ENCODE measurements at places on chromosomes 1 and 21.

- no peak for DNase-seq
Measured at GRCh38 chr1:96338622-96339021, 383.0 kb upstream of the PTBP2 start.

DNA sequence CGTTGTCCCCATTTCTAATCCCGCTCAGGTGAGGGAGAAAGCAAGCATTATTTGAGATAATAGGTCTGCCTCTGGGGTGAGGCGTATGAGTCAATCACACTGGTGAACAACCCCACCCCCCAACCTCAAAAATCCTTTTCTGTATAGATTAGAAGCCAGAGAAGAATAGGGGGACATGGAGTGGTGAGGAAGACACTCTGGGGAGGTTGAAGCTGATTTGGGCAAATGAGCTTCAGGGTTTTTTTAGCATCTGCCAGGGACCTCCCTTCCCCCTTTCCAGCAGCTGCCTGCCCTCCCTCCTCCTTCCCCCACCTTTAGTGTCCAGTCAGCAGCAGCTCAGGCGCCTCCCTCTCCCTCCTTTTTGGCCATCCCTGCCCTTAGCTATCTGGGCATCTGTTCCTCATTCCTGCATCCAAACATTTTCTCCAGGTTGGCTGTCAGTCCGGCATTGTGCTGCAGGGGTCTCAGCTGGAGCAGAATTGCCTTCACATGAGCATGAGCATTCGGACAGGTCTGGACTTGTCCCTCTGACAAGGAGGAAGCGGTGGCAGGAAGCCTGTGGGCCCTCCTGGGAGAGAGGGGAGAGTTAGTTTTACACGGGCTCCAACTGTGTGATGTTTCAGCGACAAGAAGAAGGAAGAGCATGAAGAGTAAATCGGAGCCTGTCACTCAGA lies 30.8 kb upstream of the PTGFRN start:
- peak; percentile 22 for DNase-seq

GRCh38 chr1:11558276-11558675 lies 79.3 kb downstream of the DISP3 start:
- DNase-seq: no peak

- DNase-seq: no peak
Measured at GRCh38 chr1:164777518-164777917, 218.5 kb downstream of the PBX1 start.

DNA sequence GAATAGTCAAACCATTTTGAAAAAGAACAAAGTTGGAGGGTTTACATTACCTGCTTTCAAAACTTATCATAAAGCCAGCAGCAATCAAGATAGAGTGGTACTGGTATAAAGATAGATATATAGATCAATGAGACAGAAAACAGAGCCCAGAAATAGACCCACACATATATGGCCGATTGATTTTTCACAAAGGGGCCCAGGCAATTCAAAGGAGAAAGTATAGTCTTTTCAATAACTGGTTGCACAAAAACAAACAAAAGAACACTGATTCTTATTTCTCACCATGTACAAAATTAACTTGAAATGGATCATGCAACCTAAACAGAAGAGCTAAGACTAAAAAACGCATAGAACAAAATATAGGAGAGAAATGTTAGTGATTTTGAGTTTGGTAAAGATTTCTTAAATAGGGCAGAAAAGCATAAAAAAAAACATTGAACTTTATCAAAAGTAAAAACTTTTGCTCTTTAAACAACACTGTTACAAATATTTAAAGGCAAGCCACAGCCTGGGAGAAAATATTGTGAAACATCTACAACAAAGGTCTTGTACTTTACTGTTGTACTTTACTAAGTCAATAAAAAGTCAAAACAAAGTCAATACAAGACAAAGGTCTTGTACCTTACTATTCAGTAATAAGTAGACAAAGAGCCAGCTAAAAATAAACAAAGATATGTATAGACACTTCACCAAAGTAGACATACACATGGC lies 50.2 kb downstream of the ST3GAL3 start:
- no peak for DNase-seq

DNA sequence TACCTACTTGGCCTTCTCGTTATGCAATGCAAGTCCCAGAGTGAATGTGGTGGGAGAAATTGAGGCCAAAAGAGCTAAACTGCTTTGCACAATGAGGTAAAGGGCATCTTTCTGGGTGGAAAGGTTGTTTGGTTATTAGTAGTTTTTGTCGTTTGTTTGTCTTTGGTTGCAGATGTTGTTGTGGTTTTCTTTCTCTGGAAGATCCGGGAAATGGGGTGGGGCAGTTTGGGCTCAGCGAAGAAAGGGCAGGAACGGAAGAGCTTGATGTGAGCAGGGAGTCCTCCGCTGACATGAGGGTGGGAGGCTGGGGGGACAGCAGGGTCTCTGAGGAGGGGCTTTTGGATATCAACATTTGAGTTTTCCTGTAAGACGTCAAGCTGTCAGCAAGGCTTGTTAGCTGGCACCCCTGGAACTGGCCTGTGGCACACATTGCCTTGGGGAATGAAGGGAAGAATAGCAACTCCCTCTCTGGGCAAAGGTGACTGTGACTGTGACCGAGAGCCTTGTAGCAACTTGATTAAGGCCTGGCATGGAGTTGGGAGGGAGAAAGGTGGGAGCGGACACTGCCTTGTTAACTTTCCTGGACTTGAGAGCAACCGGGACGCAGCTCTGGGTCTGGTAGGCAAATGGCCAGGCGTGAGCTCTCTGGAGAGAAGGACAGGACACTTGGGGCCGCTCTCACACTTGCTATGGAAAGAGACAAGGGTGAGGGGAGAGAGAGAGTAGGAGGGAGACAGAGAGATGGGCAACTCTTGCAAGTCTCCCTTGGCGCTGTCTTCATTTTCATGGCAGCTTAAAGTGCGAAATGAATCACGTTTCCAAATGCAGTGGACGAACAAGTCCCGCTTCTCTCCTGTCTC lies 15.4 kb upstream of the OPRD1 start:
- DNase-seq: no peak

DNA sequence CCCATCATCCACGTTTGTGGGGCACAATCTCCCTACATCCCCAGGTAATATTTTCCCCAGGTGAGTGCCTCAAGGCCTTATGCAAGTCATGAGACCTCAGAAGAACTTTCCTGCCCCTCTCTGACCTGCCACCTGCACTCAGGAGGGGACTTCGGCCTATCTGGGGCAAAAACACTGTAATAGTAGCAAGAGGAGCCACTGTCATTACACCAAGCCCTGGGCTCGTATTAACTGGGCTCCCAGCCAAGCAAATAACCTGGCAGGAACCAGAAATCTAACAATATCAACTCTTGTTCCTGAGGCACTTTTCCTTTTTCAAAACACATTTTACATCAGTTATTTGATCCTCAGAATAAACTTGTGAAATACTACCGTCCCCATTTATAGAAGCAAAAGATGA lies 30.9 kb downstream of the LAMB3 start:
- DNase-seq: no peak

DNA sequence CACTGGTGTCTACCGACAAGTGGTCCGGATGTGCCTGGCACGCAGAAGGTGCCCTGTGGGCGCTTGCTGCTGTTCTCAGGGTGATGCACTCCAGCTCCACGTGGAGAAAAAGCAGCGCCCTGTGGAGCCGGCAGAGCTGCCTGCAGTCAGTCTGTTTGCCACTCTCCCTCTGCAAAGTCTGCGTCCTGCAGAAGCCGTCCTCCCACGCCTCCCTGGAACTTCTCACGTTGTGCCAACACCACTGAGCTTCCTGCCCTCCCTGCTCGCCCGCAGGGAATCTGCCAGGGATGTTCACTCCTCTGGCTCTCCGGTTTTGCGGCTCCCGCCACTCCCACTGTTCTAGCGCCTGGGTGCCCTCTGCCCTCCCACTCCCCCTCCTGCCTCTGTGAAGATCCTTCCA lies 19.8 kb upstream of the UBXN10 start:
- DNase-seq: no peak

- DNase-seq: no peak
Measured at GRCh38 chr1:230282157-230282556, 144.0 kb downstream of the PGBD5 start.

GRCh38 chr1:36148821-36149236 lies 457 bp downstream of the TRAPPC3 start:
- no peak for DNase-seq

- peak; percentile 3 for DNase-seq
Measured at GRCh38 chr1:71196685-71197084, 115.8 kb upstream of the ZRANB2 start.

- no peak for DNase-seq
Measured at GRCh38 chr21:23886828-23887724, 1720.2 kb downstream of the MRPL39 start.

DNA sequence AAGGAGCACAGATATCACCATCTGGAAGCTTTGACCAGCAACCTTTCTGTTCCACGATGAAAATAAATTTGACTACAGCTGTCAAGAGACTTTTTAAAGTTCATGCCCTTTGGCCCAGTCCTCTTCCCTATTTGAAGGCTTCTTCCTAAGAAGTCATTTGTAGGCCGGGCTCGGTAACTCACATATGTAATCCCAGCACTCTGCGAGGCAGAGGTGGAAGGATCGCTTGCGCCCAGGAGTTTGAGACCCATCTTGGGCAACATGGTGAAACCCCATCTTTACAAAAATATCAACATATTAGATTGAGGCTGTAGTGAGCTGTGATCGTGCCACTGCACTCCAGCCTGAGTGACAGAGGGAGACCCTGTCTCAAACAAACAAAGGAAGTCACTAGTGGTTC lies 58.3 kb upstream of the IFFO2 start:
- DNase-seq: no peak

DNA sequence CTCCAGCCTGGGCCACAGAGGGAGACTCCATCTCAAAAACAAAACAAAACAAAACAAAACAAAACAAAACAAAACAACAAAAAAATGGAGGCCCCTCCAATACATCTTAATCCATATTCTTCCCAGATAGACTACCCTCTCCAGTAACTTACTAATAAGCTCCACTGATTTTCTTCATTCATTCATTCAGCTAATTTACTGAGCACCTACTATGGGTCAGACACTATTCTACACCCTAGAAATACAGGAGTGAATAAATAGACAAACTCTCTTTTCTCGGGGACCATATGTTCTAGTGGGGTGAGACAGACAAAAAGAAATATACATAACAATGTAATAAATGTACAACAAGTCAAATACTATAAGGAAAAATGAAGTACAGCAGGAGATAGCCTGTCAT lies 7.8 kb upstream of the CDC20 start:
- no peak for DNase-seq

DNA sequence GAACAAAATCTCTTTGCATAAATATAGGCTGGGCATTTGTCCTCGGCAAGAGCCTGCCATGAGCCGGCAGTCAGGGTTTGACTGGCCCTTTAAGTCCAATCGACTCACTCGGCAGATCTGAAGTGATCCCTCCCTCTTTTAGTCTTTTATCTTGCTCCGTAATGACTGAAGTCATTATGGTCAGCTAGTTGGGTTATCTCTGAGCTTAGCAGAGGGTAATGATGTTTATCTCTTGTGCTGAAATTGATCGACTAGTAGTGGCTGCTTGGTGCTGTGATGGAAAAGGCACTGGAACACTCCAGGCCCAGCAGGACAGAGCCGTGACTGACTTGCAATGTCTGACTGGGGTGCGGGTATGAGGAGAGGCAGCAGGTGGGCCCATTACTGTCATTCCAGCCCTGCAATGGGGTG lies 468 bp upstream of the ABCA4 start:
- no peak for DNase-seq

DNA sequence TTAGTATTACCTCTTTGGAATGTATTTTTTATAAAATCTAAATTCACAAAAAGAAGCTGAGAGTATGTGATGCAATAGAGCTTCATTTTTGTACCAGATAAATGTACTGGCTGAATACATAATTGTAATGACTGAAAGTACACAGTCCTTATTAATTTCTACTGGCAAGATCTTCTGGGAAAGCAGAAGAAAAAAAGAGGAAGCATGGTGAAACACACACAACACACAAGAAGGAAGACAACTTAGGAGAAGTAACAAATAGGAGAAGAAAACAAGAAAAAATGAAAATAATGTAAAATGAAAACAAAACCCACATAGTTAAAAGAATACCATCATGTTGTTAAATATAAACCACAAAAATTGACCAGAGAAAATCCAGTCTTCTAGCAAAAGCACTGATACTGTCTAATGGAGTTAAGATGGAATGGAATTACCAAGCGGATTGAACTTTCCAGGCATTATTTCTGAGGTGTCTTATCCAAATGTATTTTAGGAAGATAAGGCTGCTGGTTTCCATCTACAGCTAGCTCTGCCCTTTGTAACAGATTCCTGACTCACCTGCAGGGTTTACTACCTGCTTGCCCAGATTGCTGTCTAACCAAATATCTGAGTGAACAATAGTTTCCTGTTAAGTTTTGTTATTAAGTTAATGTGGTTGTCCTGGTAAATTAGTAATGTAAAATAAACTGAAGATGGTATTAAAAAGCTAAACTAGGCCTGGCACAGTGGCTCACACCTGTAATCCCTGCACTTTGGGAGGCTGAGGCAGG lies 4.5 kb upstream of the COP1 start:
- DNase-seq: no peak

- peak; percentile 52 for DNase-seq
Measured at GRCh38 chr1:201126832-201127754, at the start of gene ASCL5. Gene ASCL5 (minus strand): TSS chr1:201127184. CDS start chr1:201115372, 11,812 bp downstream.

GRCh38 chr1:71097428-71097827 lies 16.6 kb upstream of the ZRANB2 start:
- DNase-seq: no peak

GRCh38 chr1:97787231-97787630 lies 133.6 kb downstream of the DPYD start:
- no peak for DNase-seq

- peak; percentile 59 for DNase-seq
Measured at GRCh38 chr1:66557157-66557556, 23.2 kb downstream of the SGIP1 start.

DNA sequence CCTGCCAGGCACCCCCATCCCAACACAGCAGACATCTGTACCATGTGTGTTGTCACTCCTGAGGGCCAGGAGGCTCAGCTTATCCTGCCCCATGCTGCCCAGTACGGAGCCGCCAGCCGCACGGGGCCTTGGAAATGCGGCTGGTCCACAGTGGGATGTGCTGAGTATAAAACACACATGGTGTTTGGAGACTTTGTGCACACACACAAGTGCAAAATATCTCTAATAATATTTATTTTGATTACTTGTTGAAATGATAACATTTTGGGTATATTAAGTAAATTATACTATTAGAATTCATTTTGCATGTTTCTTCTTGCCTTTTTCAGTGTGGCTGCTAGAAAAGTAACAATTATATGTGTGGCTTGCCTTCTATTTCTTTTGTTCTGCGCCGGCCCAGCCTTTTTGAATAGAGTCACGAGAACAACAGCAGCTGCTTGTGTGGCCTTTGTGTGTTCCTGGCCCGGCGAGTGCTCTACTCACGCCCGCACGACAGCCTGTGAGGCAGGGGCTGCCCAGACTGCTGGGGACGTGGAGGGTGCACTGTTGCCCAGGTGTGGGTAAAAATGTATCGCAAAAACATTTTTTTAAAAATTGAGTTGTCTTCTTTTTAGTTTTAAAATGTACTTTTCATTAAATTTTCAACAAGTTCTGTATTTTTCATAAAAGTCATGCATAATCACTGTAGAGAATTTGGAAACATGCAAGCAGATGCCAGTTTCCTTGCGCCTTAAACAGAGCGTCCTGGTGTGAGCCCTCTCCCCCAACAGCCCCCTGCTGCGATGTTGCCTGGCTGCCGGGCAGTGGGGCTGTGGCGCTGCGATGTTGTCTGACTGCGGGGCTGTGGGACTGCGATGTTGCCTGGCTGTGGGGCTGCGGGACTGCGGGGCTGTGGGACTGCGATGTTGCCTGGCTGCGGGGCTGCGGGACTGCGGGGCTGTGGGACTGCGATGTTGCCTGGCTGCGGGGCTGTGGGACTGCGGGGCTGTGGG lies 35.5 kb downstream of the COQ8A start:
- DNase-seq: no peak
